ENCODE measurements at places on chromosomes 16 and 17. TPM values are rescaled to one million over a fixed set of nuclear protein-coding genes. Genes with fewer than 3 reads are reported as not detected.

DNA sequence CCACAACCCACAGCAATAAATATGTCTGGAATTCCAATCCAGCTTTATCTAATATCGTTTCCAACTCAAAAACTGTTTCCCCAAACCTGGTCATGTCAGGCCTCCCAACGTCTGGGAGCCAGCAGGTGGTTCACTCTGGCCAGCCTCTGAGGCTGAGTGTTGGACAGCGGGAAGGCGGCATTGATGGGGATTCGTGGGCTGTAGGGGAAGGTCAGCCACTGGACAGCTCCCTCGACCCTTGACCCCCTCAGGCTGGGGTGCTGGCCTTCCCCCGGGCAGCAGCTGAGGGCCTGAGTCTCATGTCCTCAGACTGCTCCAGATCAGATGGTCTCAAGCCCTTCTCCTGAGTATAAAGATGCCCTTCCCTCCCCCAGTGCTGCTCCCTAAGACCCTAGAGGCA lies 50.2 kb downstream of the SDK2 start:
- no peak for DNase-seq

DNA sequence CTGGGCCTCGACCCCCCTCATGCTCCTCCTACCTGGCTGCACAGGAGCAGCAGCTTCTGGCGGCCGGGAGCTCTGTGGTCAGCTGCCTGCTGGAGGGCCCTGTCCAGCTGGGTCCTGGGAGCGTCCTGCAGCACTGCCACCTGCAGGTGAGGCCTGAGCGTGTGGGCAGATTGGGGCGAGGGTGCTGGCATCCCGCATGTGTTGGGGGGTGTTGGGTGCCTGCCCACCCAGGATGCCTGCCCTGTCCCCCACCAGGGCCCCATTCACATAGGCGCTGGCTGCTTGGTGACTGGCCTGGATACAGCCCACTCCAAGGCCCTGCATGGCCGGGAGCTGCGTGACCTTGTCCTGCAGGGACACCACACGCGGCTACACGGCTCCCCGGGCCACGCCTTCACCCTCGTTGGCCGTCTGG lies 16.5 kb downstream of the FCSK start:
- no peak for DNase-seq

GRCh38 chr17:78168903-78169793 lies 767 bp downstream of the SYNGR2 start:
- no peak for DNase-seq

DNA sequence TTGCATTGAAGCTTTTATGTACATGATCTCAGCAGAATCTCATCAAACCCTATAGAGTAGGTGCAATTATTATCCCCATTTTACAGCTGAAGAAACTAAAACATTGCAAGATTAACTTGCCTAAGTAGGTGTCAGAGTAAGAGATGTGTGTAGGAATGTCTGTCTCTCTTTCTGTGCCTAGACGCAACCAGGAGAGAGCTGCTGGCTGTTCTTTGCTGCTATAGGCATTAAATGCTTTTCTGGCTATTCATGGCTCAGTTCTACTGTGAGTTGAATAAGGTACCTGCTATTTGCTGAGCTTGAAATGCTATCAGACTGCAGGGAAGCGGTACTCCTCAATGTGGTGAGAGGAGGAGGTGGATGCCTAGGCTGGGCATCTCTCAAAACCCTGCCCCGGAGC lies 17.0 kb downstream of the IRX5 start:
- DNase-seq: no peak

DNA sequence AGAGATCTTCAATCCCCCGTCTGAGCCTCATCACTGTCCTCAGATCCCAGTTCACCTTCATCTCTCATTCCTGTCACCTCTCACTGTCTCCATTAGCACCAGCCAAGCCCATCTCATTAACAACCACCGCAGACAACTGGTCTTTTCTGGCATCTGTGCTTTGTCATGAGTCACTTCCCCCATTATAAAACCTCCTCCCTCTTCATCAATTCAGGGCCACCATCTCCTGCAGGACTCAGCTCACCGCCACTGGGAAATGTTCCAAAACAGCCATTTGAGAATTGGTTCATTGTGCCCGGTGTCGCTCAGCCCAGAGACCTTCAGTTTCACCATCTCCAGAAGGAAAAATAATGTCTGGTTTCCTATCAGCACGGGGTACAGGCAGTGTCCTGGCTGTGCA lies 56.9 kb upstream of the TEKT3 start:
- DNase-seq: no peak

GRCh38 chr17:70308618-70309017 lies 139.3 kb downstream of the KCNJ2 start:
- no peak for DNase-seq

DNA sequence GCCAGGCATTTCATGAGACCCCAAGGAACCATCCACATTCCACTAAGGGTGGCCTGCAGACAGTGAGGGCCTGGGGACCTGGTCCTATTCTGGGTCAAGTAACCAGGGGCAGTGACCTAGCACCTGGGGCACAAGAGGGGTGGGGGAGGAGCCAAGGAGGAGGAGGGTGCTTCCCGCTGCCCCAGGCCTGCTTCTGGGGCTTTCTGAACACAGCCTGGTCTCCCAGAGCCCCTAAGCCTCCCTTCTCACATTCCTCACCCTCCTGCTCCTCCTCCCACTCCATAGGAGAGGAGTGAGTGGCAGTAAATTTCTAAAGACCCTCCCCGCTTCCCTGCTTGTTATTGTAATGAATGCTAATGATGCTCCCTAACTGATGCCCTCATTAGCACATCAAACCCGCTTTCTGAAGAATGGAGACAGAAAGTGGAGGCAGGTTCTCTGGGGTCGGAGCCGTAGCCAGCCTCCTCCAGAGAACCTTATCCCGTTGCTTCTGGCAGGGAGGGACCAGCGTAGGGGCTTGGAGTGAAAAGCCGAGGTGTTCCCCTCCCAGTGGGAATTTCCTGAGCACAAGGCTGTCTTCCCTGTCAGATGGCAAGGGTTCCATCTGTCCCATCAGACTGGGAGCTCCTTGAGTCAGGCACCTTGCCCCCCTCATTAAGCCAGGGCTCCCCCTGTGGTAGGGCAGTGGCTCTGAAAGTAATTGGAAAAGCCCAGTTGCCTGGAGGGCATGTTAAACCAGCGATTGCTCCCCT lies 3.7 kb upstream of the SRCIN1 start:
- no peak for DNase-seq

- no peak for DNase-seq
Measured at GRCh38 chr16:78677181-78677731, 577.8 kb downstream of the WWOX start.

- DNase-seq: no peak
Measured at GRCh38 chr17:48453447-48453846, 23.4 kb upstream of the SKAP1 start.

DNA sequence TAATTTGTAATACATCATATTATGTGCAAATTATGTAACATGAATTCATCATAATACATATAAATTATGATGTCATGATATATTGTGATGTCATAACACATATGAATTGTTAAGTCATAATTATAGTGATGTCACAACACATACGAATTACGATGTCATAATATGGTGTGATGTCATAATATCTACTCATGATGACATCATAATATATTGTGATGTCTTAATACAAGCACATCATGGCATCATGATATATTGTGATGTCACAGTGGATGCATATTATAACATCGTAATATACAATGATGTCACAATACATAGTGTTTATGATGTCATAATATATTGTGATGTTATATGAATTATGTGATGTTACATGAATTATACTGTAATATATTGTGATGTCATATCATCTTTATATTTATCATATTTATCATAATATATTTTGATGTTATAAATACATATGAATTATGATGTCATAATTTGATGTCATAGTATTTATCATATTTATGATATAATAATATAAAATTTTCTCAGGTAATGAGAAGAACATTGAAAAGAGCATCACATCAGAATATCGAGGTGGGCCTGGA lies 1793.0 kb downstream of the TP53TG3F start:
- no peak for DNase-seq

DNA sequence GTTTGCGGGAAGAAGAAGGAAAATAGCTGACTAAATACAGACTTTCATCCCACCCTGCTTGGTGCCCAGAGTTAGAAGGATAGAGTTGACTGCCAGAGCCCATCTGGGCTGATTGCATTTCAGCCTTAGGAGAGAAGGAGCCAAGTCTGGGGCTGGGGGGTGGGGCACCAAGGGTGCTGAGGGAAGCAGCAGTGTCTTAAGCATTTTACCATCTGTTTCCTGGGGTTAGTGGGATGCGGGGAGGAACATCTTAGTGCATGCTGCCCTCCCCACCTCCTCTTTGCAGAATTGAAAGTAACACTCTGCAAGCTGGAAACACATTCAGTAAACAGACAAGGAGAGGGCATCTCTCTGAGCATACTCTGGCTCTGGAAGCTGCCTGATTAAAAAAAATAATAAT lies 1.5 kb upstream of the ARL5C start:
- DNase-seq: peak; percentile 39

The VTN gene
- polyA plus RNA-seq: 0.51 TPM

The HBA1 gene
- 1,859 TPM for polyA plus RNA-seq

The TP53TG3B gene
- not detected for polyA plus RNA-seq
